ENCODE measurements at places on chromosomes 5 and 9.

GRCh38 chr9:109190151-109190550 is 23.1 kb upstream of the FRRS1L start:
- no peak for DNase-seq

DNA sequence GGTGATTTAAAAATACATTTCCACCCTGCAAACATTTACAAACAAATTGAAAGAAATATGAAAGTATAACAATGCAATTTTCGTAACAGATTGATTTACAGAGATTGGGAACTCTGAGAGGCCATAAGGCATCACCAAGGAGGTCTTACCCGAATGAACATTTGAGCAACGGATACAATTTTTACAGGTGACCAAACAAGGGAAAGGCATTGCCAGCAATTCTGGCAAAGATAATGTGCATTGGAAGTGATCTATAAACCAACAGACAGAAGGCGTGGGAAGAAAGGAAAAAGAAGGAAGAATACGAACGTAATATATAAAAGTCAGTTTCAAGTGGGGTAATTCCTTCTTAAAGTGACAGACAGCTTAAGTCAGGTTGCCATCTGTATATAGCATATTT is 295.9 kb downstream of the CDH12 start:
- no peak for DNase-seq

GRCh38 chr5:142872795-142873194 is 102.6 kb downstream of the ARHGAP26 start:
- DNase-seq = no peak

GRCh38 chr5:83964271-83964670 is 243.6 kb upstream of the HAPLN1 start:
- no peak for DNase-seq

GRCh38 chr9:126614088-126614454 is 343 bp downstream of the LMX1B start:
- no peak for DNase-seq

GRCh38 chr5:154865466-154866184 is 7.2 kb downstream of the CNOT8 start:
- no peak for DNase-seq

- DNase-seq = no peak
Observed at GRCh38 chr5:39876146-39876545, 451.4 kb upstream of the DAB2 start.

DNA sequence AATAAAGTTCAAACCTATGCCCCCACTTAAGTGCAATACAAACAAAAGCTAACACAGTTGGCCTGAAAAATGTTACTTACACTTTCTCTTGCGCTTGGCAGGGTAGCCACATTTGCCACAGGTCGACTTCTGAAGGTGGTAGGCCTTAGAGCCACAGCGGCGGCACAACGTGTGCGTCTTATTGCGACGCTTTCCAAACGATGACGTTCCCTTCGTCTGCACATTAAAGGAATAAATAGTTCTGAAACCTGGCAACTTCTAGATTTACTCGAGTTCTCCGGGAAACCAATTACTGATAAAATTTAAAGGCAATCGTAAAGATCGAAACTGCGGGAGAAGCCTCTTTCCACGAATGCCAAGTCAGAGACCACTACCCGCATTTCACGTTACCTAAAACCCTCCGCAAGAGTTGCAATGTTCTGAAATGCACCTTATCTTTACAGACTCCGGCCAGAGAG is 602 bp downstream of the RPL37 start:
- peak; percentile 32 for DNase-seq
